ENCODE measurements at places on chromosomes 5 and 9.

- no peak for DNase-seq
Observed at GRCh38 chr9:108691614-108692013, 164.2 kb downstream of the ACTL7B start.

DNA sequence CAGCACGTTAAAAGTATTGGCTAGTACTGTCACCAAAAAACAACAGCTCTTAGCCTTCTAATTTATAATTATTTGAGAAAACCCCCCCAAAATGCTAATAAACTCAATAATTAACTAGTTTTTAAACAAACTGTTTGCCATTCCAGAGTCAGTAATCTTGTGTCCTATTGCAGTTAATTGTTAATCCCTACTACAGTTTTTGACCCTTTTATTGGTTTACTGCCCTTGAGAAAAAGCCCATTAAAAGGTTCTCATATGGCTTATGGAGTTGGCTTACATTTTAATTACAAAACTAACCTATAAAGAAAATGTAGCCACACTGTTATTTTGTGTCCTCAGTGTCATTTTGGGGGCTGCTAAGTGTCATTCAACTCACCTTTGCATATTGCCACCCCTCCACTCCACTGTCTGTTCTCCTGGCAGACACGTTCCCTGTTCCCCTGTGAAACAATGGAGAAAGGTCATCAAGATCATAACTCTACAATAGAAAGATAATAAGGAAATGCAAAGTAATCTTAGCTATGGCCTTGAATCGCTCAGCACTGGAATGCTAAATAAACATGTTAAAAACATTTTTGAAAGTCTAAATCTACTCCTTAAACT lies 51.6 kb upstream of the TXNDC8 start:
- no peak for DNase-seq

DNA sequence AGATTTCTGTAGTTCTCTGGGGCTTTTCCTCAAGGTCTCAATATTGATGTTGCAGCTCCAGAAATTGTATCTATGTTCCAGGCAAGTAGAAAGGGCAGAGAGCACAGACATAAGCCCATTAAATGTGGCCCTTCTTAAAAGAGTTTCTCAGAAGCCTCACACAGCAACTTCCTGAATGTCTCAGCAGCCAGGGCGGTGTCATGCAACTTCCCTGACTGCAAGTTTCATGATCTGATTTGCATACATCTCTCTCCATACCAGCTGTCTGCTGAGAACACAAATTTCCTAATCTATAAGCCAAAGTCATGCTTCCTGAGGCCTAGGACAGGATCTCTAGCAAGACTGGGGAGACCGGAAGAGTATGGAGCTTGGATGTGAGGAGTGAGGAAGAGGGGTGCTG lies 13.0 kb downstream of the RGS7BP start:
- no peak for DNase-seq

DNA sequence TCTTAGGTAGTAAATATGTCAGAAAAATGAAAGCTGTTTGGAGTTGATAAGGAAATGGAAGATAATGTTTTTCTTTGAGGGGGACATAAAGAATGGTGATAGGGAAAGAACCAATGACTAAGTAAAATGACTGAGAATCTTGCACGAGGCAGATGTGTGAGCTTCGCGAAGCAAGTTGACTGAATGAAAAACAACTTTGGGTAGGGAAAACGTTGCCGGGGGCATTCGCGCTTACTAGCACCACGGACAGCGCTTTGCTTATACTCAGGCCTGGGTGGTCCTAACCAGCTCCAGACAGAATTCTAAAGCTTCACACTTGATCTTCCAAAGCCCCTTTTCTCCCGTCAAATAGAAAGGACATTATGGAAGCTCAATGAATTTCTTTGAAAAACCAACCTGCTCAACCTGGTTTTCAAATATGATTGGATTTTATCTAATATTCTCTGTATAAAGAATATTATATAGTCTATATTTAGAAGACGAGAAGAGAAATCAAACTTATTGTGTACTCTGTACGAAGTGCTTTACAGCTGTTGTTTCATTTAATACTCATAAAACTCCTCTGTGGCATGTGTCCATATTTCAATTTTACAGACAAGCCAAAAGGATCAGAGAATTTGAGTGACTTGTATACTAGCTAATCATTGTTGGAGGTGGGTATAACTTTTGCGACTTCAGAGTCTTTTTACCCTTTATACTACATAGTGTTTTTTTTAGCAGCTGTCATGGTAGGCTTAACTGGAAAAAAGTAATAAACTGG lies 1.9 kb upstream of the CDKN2B start:
- DNase-seq: no peak

- no peak for DNase-seq
Observed at GRCh38 chr5:128782446-128782845, 182.8 kb upstream of the SLC27A6 start.

DNA sequence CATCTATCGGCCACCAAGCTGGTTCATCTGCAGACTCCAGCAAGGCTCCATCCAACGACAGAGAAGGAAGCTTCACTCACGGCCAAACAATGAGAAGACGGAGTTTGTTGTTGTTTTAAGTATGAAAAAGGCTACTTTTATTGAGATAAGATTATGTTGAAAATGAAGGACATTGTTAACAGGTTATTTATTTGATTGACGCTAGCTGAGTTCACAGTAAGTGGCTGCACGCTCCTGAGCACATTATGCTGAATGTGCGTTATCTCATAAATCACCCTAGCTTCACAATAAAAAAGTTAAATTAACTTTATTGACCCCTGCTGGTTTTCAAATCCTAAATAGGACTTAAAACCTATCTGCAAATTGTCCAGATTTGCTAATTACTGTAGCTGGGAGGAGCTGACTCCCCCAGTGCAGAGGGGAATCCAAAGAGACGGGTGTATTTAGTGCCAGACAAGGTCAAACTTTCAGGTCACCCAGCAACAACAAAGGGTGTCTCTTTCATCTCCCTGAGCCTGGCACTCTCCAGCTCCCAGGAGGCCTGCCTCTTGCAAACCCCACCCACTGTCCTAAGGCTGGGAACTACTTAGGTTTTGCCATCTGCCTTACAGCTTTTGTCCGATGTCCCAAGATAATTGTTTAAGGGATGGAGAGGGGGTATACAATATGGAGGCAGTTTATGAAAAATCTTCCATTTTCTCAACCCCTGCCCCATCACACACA lies 129.2 kb downstream of the ZDHHC21 start:
- DNase-seq: no peak

GRCh38 chr9:119078015-119078414 lies 291.2 kb downstream of the BRINP1 start:
- DNase-seq: no peak

GRCh38 chr5:122183098-122183787 lies 53.9 kb downstream of the ZNF474 start:
- DNase-seq: no peak

DNA sequence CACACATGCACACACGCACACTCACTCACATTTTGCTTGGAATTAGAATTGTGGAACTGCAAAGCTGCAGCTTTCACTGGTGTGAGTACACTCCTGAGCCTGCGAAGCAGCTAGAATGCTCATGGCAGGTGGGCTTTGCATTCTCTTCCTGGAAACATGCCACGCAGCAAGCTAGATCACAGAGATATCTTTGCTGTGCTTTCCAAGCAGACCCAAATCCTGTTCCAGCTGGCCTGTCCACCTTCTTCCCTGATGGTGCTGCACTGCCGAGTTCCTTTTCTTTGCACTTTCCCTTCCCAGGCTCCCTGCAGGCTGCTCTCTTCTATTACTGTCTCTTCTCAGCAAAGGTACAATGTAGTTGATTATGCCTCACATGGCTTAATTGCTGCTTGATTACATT lies 92.7 kb upstream of the CKMT2 start:
- DNase-seq: no peak

DNA sequence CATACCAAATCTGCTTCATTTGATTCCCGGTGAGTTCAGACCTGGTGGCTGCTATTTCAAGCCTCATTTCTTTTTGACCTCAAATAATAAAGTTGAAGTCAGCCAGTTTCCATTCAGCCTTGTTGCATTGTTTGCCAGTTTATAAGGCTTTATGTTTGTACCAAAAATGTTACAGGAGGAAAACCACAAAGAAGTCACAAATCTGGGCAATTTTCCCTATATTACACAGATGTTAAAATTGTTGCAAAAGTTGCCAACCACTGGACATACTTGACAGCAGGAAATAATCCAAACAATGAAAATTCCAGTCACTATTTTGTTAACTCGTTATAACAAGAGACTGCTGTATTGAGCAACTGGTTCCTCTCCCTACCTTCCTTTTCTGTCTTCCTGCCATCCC lies 1325.0 kb upstream of the DMAC1 start:
- no peak for DNase-seq

DNA sequence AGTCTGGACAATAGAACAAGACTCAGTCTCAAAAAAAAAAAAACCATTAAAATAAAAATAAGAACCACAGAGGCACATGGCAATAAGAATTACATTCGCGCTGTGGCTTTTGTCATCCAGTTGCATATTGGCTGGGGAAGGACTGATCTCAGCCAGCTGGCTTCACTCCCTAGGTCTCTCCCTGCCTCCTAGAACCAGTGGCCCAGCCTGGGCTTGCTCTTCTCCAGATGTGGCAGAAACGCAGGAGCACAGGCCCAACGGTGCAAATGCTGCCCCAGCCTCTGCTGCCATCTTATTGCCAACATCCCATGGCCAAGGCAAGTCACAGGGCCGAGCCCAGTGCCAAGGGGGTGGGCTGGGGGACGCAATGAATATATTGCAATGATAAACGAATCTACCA lies 37.0 kb downstream of the NKX2-5 start:
- DNase-seq: no peak

DNA sequence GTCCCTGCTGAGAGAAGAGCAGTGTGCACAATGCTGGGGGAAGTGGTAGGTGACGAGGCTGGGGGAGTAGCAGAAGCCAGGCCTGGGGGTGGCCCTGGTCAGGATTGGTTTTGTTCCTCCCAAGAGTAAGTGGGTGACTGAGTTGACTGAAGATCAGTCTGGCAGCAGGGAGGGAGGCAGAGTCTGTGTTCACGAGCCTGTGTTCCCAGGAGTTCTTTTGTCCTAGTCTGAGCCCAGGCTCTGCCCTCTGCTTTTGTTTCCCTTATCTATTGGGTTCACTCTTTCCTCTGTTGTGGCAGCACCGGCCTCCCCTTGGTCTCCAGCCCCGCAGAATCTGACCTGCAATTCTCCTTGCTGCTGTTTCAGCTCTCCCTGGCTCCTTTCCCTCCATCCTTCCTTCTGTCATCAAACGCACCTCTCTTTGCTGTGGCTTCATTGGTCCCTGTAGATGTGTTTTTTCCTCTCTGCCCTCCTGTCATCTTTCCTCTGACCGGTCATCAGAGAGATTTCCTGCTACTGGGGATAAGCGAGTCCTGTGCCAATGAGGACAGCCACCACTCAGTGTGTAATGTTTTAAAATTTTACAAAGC lies 607.4 kb downstream of the KIF4B start:
- no peak for DNase-seq

GRCh38 chr9:132074736-132075135 lies 4.9 kb downstream of the MED27 start:
- no peak for DNase-seq

- DNase-seq: no peak
Observed at GRCh38 chr9:3629495-3629894, 103.7 kb upstream of the RFX3 start.

GRCh38 chr9:8666060-8666459 lies 866.5 kb upstream of the DMAC1 start:
- DNase-seq: no peak

- DNase-seq: no peak
Observed at GRCh38 chr9:97774673-97775072, 77.5 kb upstream of the XPA start.

DNA sequence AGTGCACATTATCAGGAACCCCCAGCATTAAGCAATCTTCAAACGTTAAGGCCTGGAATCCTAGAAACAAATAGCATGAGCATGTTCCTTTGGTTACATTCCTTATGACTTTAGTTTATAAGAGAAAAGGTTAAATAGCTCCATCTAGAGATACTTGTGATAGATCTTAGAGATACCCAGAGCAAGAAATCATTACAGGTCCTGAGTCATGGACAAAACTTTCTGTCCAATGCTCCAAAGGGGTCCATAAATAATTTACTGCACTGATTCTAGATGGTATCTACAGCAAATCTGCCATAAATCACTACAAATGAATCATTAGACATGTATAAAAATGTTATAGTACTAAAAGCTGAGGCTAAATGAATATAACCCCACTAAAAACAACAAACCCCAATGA lies 139.6 kb downstream of the HTR1A start:
- no peak for DNase-seq

DNA sequence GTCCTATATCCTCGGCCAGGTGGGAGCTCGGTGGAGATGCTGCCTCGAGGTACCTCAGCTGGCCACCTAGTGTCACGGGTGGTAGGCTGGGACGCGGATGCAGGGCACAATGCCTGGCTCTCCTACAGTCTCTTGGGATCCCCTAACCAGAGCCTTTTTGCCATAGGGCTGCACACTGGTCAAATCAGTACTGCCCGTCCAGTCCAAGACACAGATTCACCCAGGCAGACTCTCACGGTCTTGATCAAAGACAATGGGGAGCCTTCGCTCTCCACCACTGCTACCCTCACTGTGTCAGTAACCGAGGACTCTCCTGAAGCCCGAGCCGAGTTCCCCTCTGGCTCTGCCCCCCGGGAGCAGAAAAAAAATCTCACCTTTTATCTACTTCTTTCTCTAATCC lies 2.0 kb downstream of the PCDHGC3 start:
- DNase-seq: no peak

DNA sequence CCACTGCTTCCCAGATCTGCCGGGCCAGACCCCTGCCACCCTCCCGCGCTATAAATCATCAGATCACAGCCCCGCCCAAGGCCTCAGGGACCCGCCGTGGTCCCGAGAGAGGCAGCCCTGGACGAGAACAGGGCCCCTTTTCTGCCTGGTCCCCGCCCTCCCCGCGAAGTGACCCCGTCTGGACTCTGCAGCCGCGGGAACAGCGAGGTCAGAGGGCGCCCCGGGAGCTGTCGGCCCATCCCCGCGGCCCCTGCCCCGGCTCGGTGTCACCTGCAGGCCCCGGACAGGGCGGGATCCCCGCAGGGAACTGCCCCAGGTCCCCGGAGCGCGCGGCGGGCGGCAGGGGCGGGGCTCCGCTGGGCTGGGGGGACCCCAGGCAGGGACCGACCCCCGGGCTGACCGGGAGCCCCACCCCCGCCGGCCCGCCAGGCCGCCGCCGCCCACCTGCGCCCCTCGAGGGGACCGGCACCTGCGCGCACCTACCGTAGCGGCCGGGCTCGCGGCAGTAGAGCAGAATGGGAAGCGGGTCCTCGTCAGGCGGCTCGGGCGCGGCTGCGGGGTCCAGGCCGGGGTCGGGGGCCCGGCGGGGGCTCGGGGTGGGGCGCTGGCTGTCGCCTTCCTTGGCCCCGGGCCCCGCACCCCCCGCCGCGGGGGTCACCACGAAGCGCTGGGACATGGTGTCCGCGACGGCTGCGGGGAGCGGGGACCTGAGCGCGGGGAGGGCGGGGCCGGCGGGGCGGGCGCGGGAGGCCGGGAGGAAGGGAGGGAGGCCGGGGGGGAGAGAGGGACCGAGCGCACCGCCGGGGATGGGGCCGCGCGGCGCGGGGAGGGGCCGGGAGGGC lies 43.5 kb upstream of the SLC12A7 start:
- no peak for DNase-seq

All from CD4-positive, alpha-beta T cell (primary cell).